ENCODE measurements at places on chromosomes 3 and 15.

- peaks cover 5% of the 10 kb centered on the region for H3K36me3 ChIP-seq
- peak overlapping the region; percentile 94 for H3K4me3 ChIP-seq
- DNase-seq, result no peak
- peak overlapping the region; percentile 94 for H3K27ac ChIP-seq
- H3K27me3 ChIP-seq, result no peaks in the 10 kb centered on the region
Measured at GRCh38 chr3:130894986-130895280, 1.0 kb downstream of the ATP2C1 start.

DNA sequence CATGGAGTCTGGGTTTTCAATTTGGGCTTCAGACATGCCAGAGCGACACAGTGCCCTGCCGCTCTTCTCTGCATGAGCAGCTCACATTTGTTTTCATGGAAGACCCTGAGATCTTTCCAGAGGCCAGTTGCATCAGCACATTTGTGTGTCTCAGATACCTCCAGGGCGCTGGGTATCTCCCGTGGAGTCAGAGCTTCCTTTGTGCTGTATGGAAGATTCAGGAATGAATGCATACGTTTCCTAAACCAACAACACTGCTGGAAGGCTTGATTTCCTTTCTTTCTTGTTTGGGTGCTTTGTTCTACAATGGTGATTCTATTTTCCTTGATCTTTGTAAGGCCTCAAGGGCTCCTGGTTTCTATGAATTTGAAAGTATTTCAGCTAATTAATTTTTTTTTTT, 106.5 kb downstream of the CACNA2D3 start:
- no peaks in the 10 kb centered on the region for H3K4me1 ChIP-seq
- no peak for DNase-seq
- no peaks in the 10 kb centered on the region for H3K36me3 ChIP-seq
- no peak overlapping the region for H3K27ac ChIP-seq

GRCh38 chr15:33461671-33462070, 150.9 kb downstream of the RYR3 start:
- no peaks in the 10 kb centered on the region for H3K4me1 ChIP-seq
- DNase-seq, result no peak

- H3K4me1 ChIP-seq, result no peaks in the 10 kb centered on the region
- no peaks in the 10 kb centered on the region for H3K27me3 ChIP-seq
- H3K27ac ChIP-seq, result no peak overlapping the region
- H3K36me3 ChIP-seq, result no peaks in the 10 kb centered on the region
- no peak for DNase-seq
Measured at GRCh38 chr3:155372281-155372680, 78.8 kb upstream of the STRIT1 start.

GRCh38 chr15:93716615-93717231, 514.6 kb upstream of the MCTP2 start:
- no peak overlapping the region for H3K27ac ChIP-seq
- no peak overlapping the region for H3K4me3 ChIP-seq
- no peaks in the 10 kb centered on the region for H3K4me1 ChIP-seq

- H3K4me3 ChIP-seq, result peak overlapping the region; percentile 75
- H3K27me3 ChIP-seq, result peaks cover 51% of the 10 kb centered on the region
- H3K4me1 ChIP-seq, result peaks cover 27% of the 10 kb centered on the region
- no peaks in the 10 kb centered on the region for H3K36me3 ChIP-seq
- peak; percentile 57 for DNase-seq
Measured at GRCh38 chr3:31980530-31981205, 394 bp downstream of the OSBPL10 start.

DNA sequence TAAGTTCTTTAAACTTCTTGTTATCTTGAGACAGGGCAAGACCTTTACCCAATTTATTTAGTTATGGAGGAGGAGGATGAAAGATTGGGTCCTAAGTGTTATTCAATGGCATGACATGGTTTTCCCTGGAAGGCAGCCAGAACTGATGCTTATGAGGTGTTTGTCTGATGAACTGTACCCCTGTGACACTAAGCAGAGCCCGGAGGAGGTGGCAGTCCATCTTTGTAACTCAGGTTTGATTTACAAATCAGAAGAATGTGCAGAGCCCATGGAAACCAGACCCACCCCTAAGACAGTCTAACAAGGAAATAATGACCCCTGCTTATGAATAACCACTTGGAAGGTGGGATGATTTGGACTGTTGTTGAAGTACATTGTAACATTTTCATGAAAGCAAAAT, 878.6 kb upstream of the NR2F2 start:
- H3K27ac ChIP-seq, result no peak overlapping the region
- H3K4me3 ChIP-seq, result no peak overlapping the region
- DNase-seq, result no peak
- peaks cover 18% of the 10 kb centered on the region for H3K36me3 ChIP-seq
- H3K4me1 ChIP-seq, result peaks cover 51% of the 10 kb centered on the region
- peaks cover 21% of the 10 kb centered on the region for H3K27me3 ChIP-seq

DNA sequence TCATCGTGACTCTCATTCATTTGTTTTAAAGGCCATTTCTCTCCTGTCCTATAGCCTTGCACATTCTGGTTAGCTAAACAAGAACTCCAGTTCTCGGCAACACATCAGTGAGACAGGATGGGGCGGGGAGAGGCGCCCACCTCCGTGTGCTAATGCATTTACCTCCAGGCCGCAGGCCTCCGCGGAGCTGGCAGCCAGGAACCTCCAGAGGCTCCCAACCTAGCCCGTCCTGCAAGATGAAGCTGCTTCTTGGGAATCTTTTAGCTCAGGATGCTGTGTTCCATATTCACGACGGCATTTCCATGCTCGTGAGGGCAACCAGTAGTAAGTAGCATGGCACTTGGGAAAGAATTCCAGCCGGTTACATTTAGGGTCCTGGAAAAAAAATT, 47.9 kb downstream of the RGMA start:
- H3K4me3 ChIP-seq, result no peak overlapping the region
- no peak overlapping the region for H3K27ac ChIP-seq
- no peak for DNase-seq
- peaks cover 5% of the 10 kb centered on the region for H3K27me3 ChIP-seq
- peaks cover 2% of the 10 kb centered on the region for H3K36me3 ChIP-seq

DNA sequence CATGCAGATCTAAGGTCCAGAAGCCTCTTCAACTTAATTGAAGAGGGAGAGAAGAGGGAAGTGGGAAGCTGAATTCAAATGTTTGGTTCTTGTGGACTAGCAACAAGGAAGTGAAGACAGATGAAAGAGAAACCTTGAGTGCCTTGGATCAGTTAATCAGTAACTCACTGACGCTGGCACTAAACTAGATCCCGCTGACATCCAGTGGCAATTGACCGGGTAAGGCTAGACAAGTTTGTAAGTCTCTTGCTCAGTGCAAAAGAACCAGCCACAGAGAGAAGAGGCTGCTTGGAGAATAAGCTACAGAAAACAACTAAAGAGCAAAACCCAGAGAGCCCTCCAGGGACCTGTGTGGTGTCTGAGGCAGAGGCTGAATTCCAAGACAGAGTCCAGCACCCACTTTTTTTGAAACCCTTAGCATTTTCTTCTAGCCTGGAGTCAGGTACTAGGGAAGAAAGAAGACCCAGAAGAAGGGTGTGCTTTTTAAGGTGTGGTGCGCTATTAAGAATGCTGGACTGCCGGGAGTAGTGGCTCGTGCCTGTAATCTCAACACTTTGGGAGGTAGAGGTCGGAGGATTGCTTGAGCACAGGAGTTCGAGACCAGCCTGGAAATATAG, 6.9 kb downstream of the PLCH1 start:
- DNase-seq, result no peak
- H3K36me3 ChIP-seq, result no peaks in the 10 kb centered on the region
- no peak overlapping the region for H3K4me3 ChIP-seq
- H3K27ac ChIP-seq, result no peak overlapping the region
- H3K27me3 ChIP-seq, result peaks cover 46% of the 10 kb centered on the region

GRCh38 chr3:66638717-66639116, 137.9 kb upstream of the LRIG1 start:
- no peak for DNase-seq
- peaks cover 4% of the 10 kb centered on the region for H3K27me3 ChIP-seq
- H3K4me3 ChIP-seq, result no peak overlapping the region
- no peak overlapping the region for H3K27ac ChIP-seq
- H3K4me1 ChIP-seq, result no peaks in the 10 kb centered on the region

GRCh38 chr15:75140080-75140879, 61.4 kb upstream of the C15orf39 start:
- peaks cover 6% of the 10 kb centered on the region for H3K36me3 ChIP-seq
- H3K27ac ChIP-seq, result no peak overlapping the region
- no peaks in the 10 kb centered on the region for H3K4me1 ChIP-seq
- no peak overlapping the region for H3K4me3 ChIP-seq
- DNase-seq, result no peak

DNA sequence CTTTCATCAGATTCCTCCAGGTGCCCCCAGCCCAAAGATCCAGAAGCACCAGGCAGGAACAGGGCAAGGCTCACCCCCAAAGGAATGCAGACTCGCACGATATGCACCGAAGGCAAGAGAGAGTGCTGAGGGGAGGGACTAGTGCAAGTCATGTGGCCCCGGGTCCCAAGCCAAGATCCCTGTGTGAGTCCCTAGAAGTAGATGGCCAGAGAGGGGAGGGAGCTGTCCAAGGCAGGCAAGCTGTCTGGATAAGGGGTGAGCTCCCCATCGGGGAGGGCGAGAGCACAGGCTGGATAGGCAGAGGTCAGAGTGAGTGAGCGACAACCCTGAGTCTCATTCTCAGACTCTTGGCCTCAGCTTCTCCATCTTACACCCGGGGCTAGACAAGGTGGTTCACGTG, 171.5 kb upstream of the LINGO1 start:
- DNase-seq, result no peak
- H3K27me3 ChIP-seq, result peaks cover 21% of the 10 kb centered on the region
- H3K4me1 ChIP-seq, result no peaks in the 10 kb centered on the region
- no peak overlapping the region for H3K4me3 ChIP-seq

DNA sequence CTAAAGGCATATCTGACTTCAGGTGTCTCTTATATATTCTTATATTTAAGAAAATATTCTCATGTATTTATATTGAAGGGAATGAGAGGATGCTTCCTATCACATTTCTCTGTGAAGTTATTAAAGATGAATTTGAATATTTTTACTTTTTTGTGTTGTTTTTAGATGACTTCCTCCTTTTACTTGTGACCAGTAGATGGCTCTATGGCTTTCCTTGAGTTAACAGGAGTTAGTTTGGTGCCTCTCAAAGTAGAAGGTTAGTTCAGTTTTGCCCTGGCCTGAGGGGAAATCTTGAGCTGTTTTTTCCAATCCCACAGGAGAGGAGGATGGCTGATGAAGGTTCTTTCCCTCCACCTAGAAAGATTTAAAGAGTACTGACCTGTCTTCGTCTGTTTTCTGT, 80.7 kb downstream of the SQOR start:
- H3K4me3 ChIP-seq, result no peak overlapping the region
- no peak overlapping the region for H3K27ac ChIP-seq
- DNase-seq, result no peak
- peaks cover 8% of the 10 kb centered on the region for H3K27me3 ChIP-seq

- peaks cover 4% of the 10 kb centered on the region for H3K36me3 ChIP-seq
- no peak for DNase-seq
- peaks cover 20% of the 10 kb centered on the region for H3K27me3 ChIP-seq
- no peak overlapping the region for H3K4me3 ChIP-seq
- H3K27ac ChIP-seq, result no peak overlapping the region
- no peaks in the 10 kb centered on the region for H3K4me1 ChIP-seq
Measured at GRCh38 chr3:113712129-113712528, 15.7 kb upstream of the USF3 start.

All from activated naive CD4-positive, alpha-beta T cell treated with anti-CD3 and anti-CD28 coated beads, Interleukin-2, amount 10 ng/mL, durations not matched to agents 7 days and 5 days (primary cell).